ENCODE measurements at places on chromosomes 12 and 14. TPM values are rescaled to one million over a fixed set of nuclear protein-coding genes. Genes with fewer than 3 reads are reported as not detected.

Gene ACRBP
- 5.9 TPM for total RNA-seq

Gene LRFN5
- 4.9 TPM for total RNA-seq

Gene PTGDR
- total RNA-seq, result not detected

Gene ARMH4
- total RNA-seq, result not detected

Gene SPIC
- not detected for total RNA-seq

Gene GARIN6
- total RNA-seq, result not detected

Gene ALDH1L2
- total RNA-seq, result 31.1 TPM

Gene PDE3A
- total RNA-seq, result 28.3 TPM

Gene IRAK3
- 6.3 TPM for total RNA-seq

Gene ANKRD33
- total RNA-seq, result not detected

Gene SRRM4
- total RNA-seq, result not detected

Gene GALNT16
- 1.3 TPM for total RNA-seq

Gene CLEC4C
- not detected for total RNA-seq

Gene SIRT4
- total RNA-seq, result 6.2 TPM

Gene TESPA1
- total RNA-seq, result not detected

Gene VRTN
- total RNA-seq, result not detected

Gene LAG3
- not detected for total RNA-seq

Gene ZFHX2
- total RNA-seq, result 1.6 TPM

Gene NKX2-1
- total RNA-seq, result not detected

Gene PTGR2
- 8.6 TPM for total RNA-seq

Gene TMEM30B
- total RNA-seq, result 30.4 TPM

Gene SYNDIG1L
- total RNA-seq, result not detected

Gene RAB35
- 4.0 TPM for total RNA-seq

Gene RIPK3
- 6.0 TPM for total RNA-seq

Gene AQP5
- 2.1 TPM for total RNA-seq

Gene NUDT14
- 28.8 TPM for total RNA-seq

Gene SLCO1B1
- not detected for total RNA-seq

Gene TMCC3
- 1.3 TPM for total RNA-seq

Gene TSHR
- not detected for total RNA-seq

Gene BCAT1
- 30.0 TPM for total RNA-seq

Gene ACVRL1
- 37.1 TPM for total RNA-seq

Gene ESRRB
- total RNA-seq, result not detected

Gene PLA2G1B
- total RNA-seq, result 11,984 TPM

Gene TAMALIN
- total RNA-seq, result 19.4 TPM

Gene NAV3
- total RNA-seq, result 6.6 TPM

Gene MLF2
- total RNA-seq, result 76.5 TPM

Gene RECQL
- total RNA-seq, result 5.3 TPM

Gene TAS2R7
- not detected for total RNA-seq

Gene PRKD1
- total RNA-seq, result 14.8 TPM

Gene PRKAB1
- total RNA-seq, result 13.5 TPM

Gene EMC9
- 9.9 TPM for total RNA-seq

Gene HSPA2
- total RNA-seq, result 19.7 TPM

Gene CEP290
- total RNA-seq, result 20.4 TPM

Gene VAMP1
- total RNA-seq, result 5.9 TPM

Gene EML5
- total RNA-seq, result 2.9 TPM

Gene MYH6
- 1.6 TPM for total RNA-seq

Gene SMIM41
- 0.26 TPM for total RNA-seq

Gene CD4
- total RNA-seq, result 3.0 TPM

Gene DPF3
- 0.78 TPM for total RNA-seq

Gene CCDC175
- total RNA-seq, result not detected
